ENCODE measurements at places on chromosomes 4 and X. TPM values are rescaled to one million over a fixed set of nuclear protein-coding genes. Genes with fewer than 3 reads are reported as not detected.

TSPAN7 gene
- 74.8 TPM for total RNA-seq

NHSL2 gene
- 17.3 TPM for total RNA-seq

FLNA gene
- total RNA-seq: 1,252 TPM

TCEAL7 gene
- total RNA-seq: 2.6 TPM

QRFPR gene
- total RNA-seq: 0.32 TPM

MAGT1 gene
- 64.0 TPM for total RNA-seq

CCDC149 gene
- 28.7 TPM for total RNA-seq

AFP gene
- total RNA-seq: not detected

ZCCHC4 gene
- 10.2 TPM for total RNA-seq

USP51 gene
- total RNA-seq: 3.7 TPM

- DNase-seq: no peak
These were observed 1.2 kb upstream of the LETM1 start for GRCh38 chr4:1856943-1857699.

GRCh38 chr4:124610211-124610610 lies 102.3 kb downstream of the ANKRD50 start:
- DNase-seq: no peak

GRCh38 chr4:152708361-152708760 lies 28.6 kb upstream of the TMEM154 start:
- no peak for DNase-seq

DNA sequence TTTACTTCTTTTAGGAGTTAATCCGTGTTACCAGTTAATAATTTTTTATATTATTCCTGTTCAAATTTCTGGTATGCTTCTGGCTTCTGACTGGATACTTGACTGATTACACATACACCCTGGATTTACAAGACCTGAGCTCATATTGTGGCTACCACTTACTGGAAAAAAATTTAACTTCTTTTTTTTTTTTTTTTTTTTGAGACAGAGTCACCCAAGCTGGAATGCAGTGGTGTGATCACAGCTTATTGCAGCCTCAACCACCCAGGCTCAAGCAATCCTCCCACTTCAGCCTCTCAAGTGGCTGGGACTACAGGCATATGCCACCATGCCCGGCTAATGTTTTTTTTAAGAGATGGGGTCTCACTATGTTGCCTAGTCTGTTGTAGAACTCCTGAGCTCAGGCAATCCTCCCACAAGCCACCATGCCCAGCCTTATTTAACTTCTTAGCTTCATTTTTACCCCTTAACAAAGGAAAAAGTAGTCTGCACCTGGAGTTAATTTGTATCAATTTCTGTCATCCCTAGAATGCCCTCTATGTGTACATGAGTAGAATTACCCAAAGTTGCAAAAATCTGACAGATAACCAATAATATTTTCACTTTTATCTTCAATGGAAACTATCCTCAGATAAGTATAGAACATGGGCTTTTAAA lies 50.3 kb downstream of the TMEM165 start:
- no peak for DNase-seq

- no peak for DNase-seq
These were observed 4.0 kb downstream of the POU3F4 start for GRCh38 chrX:83512111-83512510.

GRCh38 chr4:7541414-7541810 lies 106.7 kb upstream of the PSAPL1 start:
- no peak for DNase-seq

DNA sequence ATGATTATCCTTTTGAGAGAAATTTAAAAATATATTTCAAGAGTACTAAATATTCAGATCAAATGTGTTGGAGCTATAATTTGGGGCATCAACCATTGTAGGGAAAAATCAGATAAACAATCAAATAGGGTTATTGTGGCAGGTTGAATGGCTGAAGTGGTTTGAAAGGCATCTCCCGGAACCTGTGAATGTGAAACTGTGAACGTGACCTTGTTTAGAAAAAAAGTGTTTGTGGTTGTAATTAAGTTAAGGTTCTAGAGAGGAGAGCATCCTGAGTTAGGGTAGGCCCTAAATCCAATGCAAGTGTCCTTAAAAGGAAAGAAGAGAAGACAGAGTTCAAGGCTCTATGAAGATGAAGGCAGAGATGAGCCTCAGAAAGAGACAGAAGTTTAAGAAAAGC lies 37.4 kb downstream of the ADGRA3 start:
- no peak for DNase-seq

GRCh38 chrX:71251466-71251973 lies 2.4 kb downstream of the ZMYM3 start:
- DNase-seq: no peak

DNA sequence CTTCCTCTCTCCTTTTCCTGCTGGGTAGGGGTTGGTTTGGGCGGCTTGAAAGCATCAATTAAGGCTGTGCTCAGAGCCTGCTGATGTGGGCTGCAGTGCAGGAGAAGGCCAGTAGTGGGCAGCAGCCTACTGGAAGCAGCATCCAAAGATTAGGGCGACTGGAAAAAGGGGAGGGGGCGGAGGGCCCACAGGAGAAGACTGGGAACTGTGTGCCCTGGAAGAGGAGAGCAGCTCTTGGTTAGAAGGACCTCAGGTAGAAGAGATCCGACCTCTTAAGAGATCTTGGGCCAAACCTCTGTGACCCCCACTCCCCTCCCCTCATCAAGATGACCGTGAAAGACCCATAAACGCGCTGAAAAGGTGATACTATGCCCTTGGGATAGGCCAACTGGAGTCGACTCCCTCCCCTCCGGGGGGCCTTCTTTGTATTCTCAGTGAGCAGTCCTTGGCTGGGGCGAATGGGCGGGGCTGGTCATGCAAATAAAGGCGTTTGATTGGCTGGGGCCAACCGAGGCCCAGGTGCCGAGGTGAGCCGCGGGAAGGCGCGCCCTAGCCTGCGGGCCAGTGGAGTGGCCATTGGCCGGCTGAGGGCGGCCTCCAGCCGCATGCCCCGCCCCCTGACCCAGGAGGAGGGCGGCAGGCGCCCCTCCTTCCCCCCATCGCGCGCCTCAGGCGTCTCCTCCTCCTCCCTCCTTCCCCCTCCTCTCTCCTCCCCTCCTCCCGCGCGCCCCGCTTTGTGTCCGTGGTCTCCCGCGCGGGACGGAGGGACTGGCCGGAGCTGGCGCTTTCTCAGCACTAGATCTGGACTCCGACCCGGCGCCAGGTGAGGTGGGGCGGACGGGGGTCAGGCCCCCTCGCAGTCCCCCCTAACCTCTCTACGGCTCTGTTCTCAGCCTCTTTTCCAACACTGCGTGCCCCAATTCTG lies 10.1 kb downstream of the DLG3 start:
- DNase-seq: peak; percentile 91

- no peak for DNase-seq
These were observed 74.5 kb upstream of the BOD1L1 start for GRCh38 chr4:13701937-13702446.

DNA sequence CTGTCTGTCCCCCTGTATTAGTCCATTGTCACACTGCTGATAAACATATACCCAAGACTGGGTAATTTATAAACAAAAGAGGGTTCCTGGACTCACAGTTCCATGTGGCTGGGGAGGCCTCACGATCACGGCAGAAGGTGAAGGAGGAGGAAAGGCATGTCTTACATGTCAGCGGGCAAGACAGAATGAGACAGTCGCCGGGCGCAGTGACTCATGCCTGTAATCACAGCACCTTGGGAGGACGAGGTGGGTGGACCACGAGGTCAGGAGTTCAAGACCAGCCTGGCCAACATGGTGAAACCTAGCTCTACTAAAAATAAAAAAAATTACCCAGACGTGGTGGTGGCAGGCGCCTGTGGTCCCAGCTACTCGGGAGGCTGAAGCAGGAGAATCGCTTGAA lies 24.7 kb downstream of the IL3RA start:
- DNase-seq: no peak

DNA sequence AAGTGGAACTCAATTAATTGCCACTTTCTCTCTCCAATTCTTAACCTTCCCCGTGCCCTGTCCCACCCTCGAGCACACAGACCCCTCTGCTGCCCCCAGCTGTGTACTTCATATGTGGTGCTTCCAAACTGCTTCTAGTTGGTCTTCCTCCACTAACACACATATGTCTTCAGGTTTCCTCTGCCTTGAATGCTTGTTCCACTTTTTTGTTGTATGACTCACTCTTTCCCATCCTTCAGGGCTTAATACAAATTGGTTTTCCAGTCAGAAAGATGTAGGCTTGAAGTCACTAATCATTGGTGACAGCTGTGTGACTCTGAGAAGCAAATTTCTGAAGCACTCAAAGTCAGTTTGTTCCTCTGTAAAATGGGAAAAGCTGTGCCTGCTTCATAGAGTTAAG lies 30.6 kb downstream of the TRIM2 start:
- no peak for DNase-seq

- no peak for DNase-seq
These were observed 11.2 kb downstream of the C1QTNF7 start for GRCh38 chr4:15438939-15439524.

GRCh38 chrX:17788439-17788838 lies 51.1 kb downstream of the SCML1 start:
- DNase-seq: peak; percentile 64

DNA sequence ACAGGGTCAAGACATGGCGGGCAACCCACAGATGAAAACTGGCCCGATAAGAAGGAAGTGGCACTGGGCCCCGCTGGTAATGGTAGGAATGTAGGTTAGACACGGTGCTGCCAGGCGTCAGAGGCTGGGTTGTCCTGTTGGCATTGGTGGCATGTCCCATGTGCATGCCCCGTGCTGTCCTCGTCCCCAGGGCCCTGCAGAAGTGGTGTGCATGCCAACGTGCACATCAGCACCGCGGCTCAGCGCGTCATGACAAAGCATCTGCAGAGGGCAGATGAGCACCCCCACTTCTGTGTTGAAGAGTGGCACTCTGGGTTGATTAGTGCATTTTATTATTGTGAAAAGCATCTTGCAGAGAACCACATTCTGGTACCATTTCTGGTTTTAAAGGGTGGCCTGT lies 35.6 kb downstream of the NELFA start:
- DNase-seq: peak; percentile 49

- no peak for DNase-seq
These were observed 181.0 kb downstream of the SHROOM3 start for GRCh38 chr4:76615999-76616398.

DNA sequence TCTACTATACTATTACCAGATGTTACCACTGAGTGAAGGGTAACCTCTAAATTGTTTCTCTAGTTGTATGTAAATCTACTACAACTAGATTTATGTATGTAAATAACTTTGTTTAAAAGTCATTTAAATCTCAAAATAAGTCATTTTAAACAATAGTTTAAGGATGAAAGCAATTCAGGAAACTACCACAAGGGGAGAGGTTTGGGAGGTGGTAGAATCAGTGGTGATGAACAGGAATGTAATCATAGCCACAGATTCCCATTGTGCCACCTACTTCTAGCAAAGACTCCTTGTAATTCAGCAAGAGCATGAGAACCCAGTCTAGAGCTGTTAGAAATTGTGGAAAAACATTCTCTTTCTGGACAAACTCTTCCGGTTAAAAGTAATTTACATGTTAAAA lies 234.6 kb downstream of the SLC7A11 start:
- no peak for DNase-seq

DNA sequence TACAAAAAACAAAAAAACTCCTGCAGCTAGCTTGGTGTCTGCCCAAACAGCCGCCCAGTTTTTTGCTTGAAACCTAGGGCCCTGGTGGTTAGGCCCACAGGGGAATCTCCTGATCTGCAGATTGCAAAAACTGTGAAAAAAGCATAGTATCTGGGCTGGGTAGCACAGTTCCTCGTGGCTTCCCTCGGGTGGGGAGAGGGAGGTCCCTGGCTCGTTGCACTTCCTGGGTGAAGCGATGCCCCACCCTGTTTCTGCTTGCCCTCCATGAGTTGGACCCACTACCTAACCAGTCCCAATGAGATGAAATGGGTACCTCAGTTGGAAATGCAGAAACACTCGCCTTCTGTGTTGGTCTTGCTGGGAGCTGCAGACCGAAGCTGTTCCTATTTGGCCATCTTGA lies 18.6 kb upstream of the BRWD3 start:
- no peak for DNase-seq

GRCh38 chr4:52931243-52931642 lies 69.1 kb downstream of the RASL11B start:
- no peak for DNase-seq

GRCh38 chr4:77446601-77447000 lies 159.0 kb upstream of the CXCL13 start:
- no peak for DNase-seq

- DNase-seq: no peak
These were observed 119.9 kb downstream of the EGF start for GRCh38 chr4:110032603-110033002.

DNA sequence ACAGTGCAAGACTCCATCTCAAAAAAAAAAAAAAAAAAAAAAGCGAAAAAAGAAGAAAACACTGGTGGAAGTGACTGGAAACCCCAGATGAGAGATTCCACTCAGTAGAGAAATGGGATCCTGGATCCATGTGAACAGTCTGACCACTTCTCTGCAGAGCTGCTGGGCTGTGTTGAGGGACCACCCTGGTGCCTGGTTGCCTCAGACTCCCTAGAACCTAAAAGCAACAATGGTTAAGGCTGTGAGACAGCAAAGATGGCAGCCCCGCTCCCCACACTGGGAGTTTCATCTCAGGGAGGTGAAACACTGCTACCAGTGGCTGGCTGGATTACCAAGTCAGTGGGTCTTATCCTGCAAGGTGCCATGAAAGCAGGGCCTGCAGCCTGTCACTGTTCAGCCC lies 152.8 kb upstream of the ARSJ start:
- DNase-seq: no peak

DNA sequence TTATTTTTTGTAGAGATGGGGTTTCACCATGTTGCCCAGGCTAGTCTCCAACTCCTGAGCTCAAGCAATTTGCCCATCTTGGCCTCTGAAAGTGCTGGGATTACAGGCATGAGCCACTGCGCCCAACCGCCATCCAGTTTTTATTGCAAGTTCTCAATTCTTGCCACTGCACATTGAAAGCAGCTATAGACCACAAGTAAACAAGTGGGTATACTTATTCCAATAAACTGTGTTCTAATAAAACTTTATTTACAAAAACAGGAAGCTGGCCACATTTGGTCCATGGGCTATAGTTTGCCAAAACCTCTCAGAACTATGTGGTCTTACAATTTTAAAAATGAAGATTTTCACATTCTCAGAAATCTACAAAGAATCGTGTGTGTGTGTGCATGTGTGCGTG lies 313.6 kb upstream of the RASGEF1B start:
- no peak for DNase-seq

All from upper lobe of right lung (tissue), 1 donor.